ENCODE measurements at places on chromosomes 12 and 14.

GRCh38 chr14:85247071-85247470 lies 282.9 kb upstream of the FLRT2 start:
- DNase-seq, result no peak

- no peak for DNase-seq
Observed at GRCh38 chr14:91554535-91555332, 44.6 kb upstream of the PPP4R3A start.

DNA sequence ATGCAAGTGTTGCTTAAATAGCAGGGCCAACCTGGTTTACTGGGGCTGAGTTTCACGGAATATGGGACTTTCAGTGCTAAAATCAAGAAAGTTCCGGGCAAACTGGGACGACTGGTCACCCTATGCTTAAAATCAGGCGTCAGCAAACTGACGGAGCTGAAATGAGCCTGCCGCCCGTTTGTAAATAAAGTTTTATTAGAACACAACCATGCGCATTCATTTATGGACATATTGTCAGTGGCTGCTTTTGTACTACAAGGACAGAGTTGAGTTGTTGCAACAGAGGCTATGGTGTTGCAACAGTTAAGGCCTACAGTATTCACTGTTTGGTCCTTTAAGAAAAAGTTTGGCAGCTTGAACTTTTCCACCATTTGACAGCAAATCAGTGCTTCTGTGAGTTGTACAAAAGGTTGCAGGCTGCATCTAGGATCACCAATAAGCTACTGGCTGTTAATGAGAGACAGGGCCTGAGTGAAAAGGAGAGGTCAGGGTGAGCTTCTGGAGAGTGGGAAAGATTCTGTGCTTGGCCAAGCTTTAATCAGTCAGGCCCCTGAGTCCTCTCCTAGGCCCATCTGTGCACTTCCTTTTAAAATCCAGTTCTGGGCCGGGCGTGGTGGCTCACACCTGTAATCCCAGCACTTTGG lies 13.3 kb downstream of the SELPLG start:
- no peak for DNase-seq

DNA sequence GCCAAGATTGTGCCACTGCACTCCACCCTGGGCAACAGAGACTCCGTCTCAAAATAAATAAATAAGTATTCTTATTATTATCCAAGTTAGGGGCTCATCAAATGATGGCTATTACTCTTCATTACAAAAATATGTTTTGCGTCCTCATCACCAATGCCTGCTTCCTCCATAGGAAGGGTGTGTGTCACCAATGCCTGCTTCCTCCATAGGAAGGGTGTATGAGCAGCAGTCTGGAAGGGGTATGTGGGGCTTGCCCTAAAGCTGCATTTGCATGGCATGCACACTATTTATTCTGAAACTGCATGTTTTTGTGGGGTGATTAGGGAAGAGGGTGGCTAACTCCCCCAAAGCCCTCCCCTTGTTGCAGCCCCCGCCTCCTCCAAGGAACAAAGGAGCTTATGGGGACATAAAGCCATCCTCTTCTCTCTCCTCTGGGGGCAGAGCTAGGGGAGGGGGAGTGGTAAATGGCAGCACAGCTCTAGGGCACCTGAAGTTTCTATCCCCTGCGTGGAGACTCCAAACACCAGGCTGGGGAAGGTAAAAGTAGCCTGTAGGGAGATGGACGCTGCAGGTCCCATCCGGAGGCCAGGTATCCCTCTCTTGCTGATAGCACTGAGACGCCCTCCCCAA lies 1.3 kb downstream of the CAMKK2 start:
- no peak for DNase-seq

GRCh38 chr12:102602521-102602920 lies 122.2 kb upstream of the IGF1 start:
- DNase-seq, result no peak

DNA sequence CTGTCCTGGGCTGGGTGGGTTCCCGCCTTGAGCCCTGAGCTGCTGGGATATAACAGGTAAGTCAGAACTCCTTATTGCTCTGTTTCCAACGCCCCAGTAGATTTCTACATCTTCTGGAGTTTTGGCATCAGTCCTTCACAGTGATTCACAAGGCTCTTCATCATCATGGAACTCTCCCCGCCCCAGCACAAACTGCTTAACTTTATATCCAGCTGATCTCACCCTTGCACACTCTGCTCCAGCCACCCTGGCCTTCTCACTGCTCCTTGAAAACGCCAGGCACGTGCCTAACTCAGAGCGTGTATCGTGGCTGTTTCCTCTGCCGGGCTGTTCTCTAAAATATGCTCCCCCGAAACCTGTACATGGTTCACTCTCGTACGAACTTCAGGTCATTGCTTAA lies 264.9 kb downstream of the NOVA1 start:
- no peak for DNase-seq

DNA sequence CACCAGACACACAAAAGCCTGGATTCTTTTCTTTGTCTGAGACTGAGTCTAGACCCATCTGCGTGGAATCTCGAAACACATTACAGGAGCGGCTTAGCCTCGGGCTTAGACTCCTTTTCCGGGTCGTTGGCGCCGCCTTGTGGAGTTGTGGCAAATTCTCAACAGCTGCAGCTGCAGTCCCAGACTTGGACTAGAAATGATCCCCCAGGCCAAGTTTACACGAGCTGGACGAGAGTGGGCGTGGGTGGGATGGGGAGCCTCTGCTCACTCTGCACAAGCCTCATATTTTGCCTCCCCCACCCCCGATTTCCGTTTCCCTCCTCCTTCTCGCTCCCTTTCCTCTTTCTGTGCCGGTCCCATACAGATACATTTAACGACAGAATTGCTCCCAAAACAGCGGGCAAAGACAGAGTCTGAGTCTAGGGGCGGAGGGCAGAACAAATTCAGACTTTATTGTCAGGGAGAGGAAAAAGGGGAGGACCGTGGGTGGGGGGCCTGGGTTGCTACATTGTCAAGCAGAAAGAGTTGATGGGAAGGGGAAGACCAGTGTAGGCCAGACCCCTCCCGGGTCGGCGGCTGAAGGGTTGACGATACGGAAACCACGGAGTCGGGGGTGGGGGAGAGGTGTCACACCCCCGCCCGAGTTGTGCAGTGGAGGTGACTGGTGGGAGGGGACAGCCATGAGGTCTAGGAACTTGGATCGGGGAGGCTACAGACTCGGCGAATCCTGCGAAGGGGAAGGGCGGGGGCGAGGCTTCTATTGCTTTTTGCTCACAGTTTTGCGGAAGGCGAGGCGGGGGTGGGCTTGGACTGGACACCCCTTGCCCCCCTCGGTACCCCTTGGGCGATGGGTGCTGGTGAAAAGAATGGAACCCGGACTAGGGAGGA lies 4.7 kb upstream of the GPR84 start:
- DNase-seq, result peak; percentile 48

DNA sequence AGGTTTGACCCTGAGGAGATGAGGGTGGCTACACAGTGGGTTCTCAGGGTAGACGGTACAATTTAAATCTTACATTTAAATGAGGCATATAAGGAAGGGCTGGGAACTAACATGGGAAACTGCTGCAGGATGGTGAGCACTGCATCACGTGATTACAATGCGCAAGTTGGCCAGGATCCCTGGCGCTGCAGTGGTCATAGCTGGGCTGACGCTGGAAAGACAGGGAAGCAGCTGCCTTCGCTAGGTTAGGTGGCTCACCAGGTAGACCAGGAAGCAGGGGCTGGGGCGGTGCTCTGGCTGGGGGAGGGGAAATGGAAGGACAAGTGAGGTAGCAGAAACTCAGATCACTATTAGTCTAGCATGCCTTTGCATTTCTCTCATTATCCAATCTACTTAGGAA lies 149.9 kb downstream of the FOXN3 start:
- DNase-seq, result no peak

DNA sequence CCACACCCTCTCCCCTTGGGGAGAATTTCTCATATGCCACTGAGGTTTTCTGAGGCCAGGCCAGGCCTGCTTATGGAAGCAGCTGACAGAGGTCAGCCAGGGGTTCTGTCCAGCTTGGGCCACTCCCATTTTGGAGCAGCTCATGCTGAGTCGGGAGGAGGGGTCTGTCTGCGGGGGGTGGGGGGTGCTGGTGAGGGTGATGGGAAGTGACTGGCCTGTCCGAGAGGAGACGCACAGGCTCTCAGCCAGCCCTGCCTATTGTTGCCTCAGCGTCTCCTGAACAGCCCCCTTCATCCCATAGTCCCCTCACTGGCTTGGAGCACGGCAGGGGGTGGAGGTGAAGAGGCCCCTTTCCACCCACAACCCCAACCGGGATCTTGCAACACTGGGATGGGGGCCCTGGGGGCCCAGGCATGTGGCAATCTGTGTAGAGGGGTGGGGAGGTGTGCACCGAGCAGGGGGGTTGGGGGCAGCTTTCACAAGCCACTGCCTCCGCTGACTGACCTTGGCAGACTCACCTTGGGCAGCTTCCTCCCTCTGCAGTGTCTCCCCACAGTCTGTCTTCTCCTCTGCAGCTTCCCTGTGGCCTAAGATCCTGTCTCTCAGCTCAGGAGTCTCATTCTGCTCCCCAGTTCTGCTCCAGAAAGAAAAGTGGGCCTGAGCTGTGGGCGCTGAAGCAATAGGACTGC lies 5.5 kb downstream of the CEBPE start:
- no peak for DNase-seq

DNA sequence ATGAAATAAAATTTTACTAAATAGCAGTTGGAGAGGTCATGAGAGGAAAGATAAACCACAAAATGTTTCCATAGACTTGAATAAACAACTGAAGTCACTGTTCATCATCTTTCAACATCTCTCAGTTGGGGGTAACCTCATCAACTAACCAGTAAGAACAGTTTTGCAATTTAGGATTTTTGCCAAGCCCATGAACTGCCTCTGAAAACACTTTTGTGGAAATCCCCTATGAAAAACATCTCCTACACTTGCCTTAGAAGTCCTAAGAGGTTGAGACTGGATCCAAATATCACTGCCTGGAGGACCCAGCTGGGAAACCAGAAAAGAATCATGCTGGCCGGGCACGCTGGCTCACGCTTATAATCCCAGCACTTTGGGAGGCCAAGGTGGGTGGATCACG lies 273.1 kb downstream of the C12orf50 start:
- no peak for DNase-seq

DNA sequence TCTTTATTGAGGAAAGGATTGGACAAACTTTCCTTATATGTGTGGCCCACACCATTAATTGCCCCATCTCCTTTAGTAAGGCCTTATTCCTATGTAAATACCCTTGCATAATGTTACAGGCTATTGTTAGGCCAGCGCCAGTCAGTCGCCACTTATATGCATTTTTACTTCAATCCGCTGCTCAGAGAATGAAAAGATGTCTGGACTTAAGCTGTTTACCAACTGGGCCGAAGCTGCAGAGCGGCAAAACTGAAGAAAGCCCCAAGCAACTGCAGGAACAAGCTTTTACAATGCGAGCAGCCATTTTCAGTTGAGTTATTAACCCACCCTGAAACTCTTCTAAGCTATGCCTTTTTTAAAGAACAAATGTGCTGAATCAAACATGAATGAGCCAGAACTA lies 92.1 kb upstream of the OTX2 start:
- DNase-seq, result no peak

DNA sequence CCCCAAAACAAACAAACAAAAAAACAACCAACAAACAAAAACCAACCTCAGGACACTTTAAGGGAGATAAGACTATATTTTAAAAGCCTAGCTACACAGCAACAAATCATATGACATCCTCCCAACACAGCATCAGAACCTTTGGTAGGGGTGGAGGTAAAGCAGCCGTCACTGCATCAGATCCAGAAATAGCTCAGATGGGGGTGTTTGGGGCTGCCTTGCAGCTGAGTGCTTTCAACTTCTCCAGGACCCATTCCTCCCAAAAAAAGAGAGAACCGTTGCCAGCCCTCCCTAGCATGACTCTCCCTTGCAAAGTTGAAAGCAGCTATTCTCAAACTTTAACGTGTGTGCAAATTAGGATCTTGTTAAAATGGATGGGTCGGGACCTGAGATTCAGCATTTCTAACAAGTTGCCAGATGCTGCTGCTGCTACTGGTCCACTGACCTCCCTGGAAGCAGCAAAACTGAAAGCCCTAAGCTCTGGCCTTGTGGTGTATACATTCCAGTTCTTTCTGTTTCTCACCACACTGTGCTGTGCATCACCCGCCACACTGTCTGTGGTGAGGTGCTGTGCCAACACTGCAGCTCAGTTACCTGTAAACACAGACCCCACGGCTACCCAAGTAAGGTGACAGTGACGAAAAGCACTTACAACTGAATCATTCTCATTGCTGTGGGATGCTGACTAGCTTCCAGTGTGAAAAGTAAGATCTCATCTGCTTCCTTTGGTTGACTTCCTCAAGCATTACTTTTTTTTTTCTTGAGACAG lies 54.0 kb downstream of the SLC38A1 start:
- DNase-seq, result no peak

GRCh38 chr14:75456997-75457335 lies 29.1 kb downstream of the JDP2 start:
- no peak for DNase-seq

DNA sequence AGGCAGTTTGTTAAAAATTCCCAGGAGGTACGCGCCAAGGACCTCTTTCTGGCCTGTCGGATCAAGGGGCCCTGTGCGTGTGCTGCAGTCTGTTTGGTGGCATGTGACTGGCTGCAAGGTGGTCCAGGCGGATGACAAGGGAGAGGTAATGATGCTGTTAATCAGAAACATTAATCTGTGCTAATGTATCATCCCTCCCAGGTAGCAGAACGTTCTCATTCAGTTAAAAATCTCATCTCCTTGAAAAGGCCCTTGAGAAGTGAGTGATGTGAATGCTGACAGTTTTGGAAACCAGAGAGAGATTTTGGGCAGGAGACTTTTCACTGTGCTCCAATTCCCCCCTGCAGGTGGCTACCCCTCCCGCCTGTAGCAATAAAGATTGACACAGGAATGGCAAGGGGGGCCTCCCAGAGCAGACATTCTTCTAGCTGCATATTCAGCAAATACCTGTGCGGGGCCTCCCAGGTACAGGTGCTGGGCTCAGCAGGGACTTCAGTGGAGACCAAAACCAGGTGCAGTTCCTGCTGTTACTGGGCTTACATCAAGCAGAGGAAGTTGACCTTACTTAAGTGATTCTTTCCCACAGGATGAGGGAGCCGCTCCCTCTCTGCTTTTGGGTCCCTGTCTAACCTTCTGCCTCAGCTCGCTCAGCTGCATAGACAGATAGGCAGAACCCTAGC lies 364.8 kb downstream of the CACNA1C start:
- DNase-seq, result no peak

DNA sequence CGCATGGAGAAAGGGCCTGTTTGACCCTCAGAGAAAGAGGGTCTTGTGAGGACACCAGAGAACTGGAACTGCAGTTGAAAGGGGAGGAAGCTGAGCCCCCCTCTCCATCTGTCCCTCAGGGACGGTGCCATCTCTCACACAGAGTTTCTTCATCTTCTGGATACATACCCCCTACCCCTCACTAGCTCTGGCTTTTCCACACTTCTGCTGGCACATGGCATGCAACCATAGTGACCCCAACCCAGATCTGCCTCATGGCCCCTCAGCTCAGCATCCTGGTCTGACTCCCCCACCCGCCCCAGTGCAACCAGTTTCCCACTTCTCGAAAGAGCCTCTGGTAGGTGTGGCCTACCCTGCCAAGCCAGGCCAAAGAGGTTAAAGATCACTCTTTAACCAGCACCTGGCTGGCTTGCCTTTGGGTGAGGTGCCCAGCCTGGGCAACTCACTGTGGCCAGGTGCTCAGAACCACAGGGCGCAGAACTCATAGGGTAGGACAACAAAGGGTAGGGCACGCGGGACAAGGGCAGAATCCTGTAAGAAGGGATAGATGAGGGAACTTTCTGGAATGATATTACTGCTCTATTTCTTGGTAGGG lies 25.8 kb downstream of the GALNT16 start:
- DNase-seq, result no peak

GRCh38 chr12:71469258-71469750 lies 29.7 kb downstream of the LGR5 start:
- DNase-seq, result no peak

GRCh38 chr12:118175823-118176447 lies 40.0 kb downstream of the PEBP1 start:
- no peak for DNase-seq

GRCh38 chr12:66679461-66680084 lies 697 bp upstream of the GRIP1 start:
- no peak for DNase-seq
